Activated CD4-positive, alpha-beta T cell treated with anti-CD3 and anti-CD28 coated beads for 1 hour (primary cell): ENCODE measurements at places on chromosomes 3 and 15.

DNA sequence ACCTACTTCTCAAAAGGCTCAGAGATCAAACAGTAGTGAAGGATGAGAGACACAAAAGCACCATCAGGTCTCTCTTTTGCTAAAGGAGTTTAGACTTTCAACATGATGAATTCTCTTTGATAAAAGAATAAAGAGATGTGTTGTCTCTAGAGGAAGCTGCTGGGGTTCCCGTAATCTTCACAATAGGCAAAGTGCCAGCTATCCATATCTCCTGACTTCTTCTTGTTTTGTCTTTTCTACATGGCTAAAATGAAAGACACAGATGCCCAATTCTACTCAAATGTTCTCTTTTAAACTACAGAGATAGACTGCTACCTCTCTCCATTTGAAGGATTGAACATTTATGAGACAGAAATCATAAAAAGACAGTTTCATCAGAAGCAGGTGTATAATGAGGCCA lies 38.4 kb upstream of the TUSC7 start:
- DNase-seq = no peak

DNA sequence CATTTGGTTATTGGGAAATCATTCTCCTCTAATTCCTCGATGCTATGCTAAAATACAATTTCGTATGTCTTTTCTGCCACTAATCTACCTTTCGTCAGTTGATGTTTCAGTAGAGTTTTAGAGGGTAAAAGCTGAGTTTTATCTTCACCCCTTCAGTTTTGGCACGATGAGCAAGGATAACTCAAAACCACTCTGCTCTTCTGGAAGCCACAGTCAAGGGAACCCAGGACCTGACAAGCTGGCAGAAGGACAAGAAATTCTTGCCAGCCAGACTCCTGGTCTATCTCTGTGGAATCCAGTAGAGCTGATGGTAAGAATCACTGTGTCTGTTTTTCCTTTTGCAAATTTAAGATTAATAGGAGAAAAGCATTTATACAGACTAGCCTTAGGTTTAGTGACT lies 414.4 kb upstream of the LRRC3B start:
- DNase-seq = no peak

GRCh38 chr15:88419830-88420229 lies 47.4 kb downstream of the MRPL46 start:
- DNase-seq = no peak

- DNase-seq = no peak
Measured at GRCh38 chr3:172953571-172953970, 187.5 kb downstream of the SPATA16 start.

DNA sequence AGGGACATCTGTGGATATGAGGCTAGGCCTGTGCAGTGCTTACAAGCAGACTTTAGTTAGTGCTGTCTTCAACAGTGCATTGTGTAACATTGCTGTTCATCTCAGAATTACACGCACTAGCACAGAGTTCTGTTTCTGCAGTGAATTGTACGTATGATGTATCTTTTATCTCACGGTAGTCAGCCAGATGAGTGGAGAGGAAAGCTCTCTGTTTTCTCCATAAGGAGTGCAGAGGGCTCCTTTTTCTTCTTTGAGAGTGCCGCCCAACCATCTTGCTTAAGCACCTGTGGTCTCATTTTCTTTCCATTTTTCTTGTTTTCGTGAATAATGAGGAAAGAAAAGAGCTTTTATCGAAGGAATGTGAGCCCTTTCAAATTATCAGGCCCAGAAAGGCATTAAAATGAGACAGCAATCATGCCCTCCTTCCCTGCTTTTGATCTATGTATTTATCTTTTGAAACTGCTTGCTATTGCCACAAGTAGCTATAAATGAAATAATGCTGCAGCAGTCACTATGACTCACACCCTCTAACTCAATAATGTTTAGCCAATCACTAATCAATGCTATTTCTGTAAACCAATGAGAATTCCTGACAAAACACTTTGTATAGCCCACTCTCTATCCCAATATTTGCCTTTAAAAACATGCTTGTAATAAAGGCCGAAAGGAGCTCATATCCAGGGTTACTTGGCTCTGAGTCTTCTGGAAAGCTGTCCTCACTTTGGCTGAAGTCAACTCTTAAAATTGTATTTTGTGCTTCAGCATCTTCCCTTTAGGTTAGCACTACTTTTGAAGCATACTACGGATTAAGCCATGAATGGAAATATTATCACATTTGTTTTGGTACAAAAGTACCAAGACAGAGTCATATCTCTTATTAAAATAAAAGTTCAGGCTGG lies 226.0 kb upstream of the P2RY1 start:
- DNase-seq = no peak

DNA sequence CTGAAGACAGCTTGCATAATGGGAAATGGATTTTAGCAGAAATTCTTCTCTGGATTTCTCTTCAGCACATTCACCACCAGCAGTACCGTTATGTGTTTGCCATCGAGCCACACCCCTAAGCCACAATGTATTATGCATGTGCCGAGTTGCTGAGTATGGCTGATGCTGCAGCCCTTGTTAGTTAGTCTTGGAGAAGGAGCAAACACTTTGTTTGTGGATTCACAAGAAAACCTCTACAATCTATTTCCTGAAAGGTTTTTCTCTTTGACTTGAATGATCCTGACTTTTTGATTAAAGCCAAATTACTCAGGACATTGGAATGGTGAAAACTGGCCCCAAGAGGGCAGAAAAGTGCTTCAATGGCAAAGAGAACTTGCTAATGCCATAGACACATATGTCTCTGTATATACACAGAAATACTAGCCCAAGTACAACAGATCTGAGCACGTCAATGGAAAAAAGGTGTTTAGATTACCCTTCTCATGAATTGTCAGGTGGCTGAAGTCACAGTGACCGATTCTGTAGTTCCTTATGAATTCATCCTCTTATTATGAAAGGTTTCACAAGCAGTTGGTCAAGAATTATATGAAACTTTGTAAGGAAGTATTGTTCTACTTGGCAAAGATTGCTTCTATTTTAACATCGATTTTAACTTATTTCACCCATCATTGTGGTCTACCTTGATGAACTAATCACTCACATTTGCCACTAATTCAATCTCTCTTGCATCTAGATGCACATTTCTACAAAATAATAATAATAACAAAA lies 103.0 kb downstream of the P3H2 start:
- DNase-seq = no peak
